ENCODE measurements at places on chromosomes 11 and 22. TPM values are rescaled to one million over a fixed set of nuclear protein-coding genes. Genes with fewer than 3 reads are reported as not detected.
A peak's percentile ranks its signal among the peaks of the same experiment; 100 is the strongest.

MYRF gene
- total RNA-seq = under 0.01 TPM

- DNase-seq = peak; percentile 31
Observed at GRCh38 chr11:32400196-32400595, 35.1 kb downstream of the WT1 start.

GRCh38 chr11:123718469-123718868 is 23.0 kb downstream of the ZNF202 start:
- no peak for DNase-seq

DNA sequence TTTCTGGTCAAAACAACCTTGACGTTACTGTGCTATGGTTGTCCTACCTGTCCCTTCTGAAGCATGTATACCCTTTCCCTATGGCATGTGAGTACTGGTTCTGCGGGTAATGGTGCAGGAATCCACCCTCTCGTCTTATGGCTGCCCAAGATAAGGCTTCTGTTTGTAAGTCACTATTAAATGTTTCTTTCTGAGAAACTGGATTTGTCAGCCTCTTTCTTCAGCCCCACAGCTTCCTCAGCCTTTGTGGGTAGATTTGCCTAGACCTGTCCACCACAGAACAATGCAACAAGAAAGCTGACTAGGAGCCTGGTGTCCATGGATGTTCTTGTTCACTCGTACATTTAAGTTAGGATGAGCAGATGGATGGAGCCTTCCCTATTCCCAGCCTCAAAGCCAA is 14.4 kb downstream of the MMP7 start:
- peak; percentile 86 for DNase-seq

DNA sequence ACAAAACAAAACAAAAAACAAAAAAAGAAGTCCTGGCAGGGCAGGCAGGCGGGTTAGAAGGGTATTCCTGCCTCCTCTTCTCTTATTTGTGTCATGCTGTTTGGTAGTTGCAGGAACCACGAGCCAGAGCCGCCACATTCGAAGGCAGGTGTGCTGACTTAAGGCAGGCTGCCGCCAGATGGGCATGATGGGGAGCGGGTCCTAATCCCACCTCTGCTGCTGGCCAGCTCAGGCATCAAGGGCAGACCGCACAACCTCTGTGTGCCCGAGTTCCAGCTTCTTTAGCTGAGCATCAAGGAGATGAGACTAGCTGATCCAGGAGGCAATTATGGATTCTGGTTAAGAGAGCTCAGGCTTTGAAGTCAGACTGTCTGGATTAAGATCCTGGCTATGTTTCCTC is 12.1 kb downstream of the OAF start:
- no peak for DNase-seq

GRCh38 chr11:69284081-69284511 is 9.9 kb upstream of the MYEOV start:
- no peak for DNase-seq

DNA sequence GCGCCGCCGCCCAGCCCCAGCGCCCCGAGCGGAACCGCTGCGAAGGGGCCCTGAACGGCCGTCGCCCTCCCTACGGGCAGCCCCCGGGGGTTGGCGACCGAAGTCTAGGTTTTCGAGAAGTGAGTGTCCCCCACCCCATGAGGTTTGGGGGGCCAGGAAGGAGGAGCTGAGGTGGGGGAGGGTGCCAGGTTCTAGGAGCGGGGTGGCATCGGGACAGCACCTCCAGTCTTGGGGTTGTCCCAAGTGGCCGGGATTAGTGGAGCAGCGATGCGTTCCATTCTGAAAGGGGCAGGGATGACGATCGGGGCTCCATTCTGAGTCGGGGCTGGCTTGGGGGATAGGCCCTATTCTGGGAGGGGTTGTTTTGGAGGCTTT is 408 bp downstream of the PPP2R5B start:
- DNase-seq = no peak

- no peak for DNase-seq
Observed at GRCh38 chr11:68998390-68998911, 14.6 kb downstream of the MRGPRF start.

DNA sequence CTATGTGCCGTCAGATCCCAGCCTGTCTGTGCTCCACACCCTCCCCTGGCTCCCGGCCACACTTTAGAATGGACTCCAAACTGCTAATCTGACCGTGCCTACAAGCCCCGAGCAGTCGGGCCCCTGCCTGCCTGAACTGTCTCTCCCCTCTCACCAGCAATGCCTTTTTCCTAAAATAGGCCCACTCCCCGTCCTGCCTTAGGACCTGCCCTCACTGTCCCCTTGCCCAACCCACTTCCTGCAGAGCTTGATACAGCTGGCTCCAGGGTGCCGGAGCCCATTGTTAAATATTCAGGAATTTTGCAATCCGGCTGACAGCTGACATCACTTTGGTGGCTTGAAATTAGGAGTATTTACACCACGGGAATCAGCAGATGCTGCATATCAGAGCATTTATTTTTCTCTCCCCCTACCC is 21.4 kb downstream of the MN1 start:
- no peak for DNase-seq

All from mammary epithelial cell (primary cell).